ENCODE measurements at places on chromosomes 12 and 14.

GRCh38 chr14:24327303-24327702 is 7.6 kb downstream of the ADCY4 start:
- no peak for DNase-seq

GRCh38 chr14:51733147-51733546 is 81.4 kb downstream of the FRMD6 start:
- DNase-seq = no peak

DNA sequence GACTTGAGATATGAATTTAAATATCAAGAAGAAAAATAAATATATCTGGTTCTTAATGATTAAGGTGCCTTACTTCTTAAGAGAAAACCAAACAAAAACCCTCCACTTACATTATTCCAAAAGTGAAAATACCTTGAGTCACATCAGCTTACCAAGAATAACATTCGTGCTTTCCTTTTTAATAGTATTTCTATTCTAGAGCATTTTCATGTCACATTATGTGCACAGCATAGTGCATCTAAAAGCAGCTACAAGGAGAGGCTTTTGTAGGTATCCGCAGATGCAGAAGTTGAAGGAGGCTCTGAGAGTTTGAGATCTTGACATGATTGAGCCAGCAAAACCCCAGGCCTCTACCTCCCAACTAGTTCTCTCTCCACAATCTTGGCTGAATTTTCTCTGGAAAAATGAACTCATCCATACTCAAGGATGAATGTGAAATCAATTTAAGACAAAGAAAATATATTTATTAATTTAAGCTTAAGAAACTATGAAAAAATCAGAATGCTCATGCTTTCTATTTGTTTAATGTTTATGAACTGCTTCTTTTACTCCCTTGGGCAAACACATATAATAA is 275.0 kb downstream of the AKAP6 start:
- DNase-seq = no peak

DNA sequence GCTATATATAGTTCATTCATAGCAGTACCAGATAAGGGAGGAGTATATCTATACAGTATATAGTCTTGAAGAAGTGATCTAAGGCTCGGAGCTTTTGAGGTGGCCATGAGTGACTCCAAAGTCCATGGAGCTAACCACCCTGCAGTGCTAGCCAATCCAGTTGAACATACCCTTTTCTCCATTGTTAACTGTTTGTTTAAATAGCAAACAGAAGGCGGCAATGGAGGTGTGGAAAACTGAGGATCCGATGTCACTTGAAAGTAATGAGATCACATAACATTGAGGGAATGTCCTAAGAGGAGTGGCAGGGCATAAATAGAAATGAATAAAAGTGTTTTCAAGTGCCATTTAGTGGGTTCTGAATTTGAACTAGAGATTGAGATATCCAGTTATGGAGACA is 12.4 kb upstream of the SNAPC1 start:
- DNase-seq = peak; percentile 74

DNA sequence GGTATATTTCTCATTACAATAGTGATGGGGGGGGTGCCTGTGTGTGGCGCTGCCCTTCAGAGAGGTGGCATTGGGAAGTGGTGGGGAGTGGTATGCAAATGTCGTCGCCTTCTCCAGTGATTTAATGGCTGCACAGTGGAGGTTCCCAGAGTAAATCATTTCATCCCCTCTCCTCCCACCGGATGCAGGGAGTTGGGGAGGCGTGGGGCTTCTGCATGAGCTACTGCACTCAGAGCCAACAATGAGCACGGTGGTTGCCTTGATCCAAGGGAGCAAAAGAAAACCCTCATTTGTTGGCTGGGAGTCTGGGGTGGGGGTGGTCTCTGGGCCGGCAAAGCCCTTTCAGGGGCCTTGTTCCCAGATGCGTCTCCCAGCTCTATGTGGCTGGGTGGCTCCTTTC is 124.3 kb downstream of the AACS start:
- DNase-seq = no peak

DNA sequence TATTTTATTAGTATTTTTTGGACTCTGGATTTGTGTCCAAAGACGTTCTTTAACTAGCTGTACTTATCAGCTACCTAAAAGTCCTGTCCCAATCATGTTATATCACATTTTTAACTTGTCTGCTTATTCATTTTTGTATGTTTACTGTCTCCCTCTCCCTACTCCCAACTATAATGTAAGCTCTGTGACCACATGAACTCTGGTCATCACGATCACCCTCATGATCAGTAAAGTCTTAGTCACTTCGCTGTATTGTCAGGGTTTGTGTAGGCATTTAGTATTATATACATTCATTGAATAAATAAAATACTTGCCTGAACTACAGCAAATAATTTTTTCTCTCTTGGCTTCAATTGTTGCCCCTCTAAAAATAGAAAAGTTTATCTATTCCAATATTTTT is 211.0 kb downstream of the PIK3C2G start:
- DNase-seq = no peak

DNA sequence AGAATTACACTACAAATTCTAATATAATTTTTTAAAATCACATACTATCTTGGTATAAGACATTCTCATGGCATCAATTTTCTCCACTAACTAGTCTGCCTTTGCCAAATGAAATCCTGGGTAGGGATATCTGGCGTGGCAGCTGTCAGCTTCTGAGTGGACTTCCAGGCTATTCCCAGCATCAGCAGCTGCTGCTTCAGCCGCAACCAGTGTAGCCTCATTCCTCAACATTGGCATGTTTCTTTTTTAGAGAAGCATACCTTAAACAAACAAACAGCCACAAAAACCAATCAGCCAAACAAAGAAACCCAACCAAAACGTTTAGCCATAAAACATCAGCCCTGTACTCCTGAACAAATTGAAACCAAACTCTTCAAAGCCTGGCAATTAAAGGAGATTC is 235.8 kb downstream of the SSPN start:
- DNase-seq = no peak

DNA sequence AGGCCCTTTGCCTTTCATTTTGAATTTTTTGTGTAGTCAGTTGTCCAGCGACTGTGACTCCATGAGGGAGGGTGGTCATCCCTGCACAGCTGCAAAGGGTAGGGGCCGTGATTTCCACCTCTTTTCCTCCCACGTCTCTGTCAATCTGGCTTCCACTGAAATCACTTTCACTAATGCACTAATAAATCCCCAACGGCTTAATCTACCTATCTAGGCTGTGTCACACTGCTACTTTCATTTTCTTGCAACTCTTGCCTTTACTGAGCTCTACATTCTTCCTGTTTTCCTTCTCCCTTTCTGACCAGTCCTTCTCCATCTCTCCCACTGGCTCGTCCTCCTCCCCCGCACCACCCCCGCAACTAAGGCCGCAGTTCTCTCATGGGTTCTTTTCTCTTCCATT is 212.3 kb upstream of the FOXN3 start:
- no peak for DNase-seq

DNA sequence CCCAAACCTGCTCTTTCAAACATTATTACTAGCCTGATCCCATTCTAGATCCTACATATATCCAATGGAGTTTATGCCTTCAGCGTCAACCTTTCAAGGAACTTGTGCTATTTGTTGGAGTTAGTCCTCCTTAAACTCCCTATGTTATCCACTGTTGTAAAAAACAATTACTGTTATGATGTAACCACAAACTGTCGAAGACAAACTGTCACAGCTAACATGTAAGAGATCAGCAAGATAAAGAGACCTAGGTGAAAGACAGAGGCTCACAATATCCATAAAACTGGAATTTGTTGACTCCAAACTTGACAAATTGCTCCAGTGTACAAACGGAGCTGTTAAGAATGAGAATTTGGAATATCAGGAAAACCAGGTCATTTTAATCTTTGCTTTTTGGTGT is 70.7 kb downstream of the CDK17 start:
- DNase-seq = no peak

DNA sequence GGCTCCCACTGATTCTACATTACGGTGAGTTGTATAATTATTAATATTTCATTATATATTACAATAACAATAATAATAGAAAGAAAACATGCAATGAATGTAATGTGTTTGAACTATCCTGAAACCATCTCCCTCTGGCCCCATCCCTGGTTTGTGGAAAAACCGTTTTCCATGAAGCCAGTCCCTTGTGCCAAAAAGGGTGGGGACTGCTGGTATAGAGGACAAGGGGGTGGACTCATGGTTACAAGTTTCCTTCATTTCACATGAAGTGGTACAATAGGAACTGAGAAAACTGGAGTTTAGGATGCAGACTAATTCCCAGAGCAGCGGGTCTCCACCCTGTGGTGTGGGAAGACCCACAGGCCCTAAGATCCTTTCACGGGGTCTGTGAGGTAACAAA is 3.0 kb upstream of the C1RL start:
- DNase-seq = no peak

All from NCI-H2081 (cell line).